ENCODE measurements at places on chromosomes 13 and 19. TPM values are rescaled to one million over a fixed set of nuclear protein-coding genes. Genes with fewer than 3 reads are reported as not detected.

Gene SLC25A42
- total RNA-seq, result 8.3 TPM

Gene BST2
- total RNA-seq, result 113 TPM

- no peaks in the 10 kb centered on the region for H3K27me3 ChIP-seq
- H3K27ac ChIP-seq, result no peak overlapping the region
- DNase-seq, result no peak
- no peak overlapping the region for H3K4me3 ChIP-seq
- H3K36me3 ChIP-seq, result no peaks in the 10 kb centered on the region
Measured at GRCh38 chr19:40524133-40524549, 52.5 kb upstream of the SHKBP1 start.

DNA sequence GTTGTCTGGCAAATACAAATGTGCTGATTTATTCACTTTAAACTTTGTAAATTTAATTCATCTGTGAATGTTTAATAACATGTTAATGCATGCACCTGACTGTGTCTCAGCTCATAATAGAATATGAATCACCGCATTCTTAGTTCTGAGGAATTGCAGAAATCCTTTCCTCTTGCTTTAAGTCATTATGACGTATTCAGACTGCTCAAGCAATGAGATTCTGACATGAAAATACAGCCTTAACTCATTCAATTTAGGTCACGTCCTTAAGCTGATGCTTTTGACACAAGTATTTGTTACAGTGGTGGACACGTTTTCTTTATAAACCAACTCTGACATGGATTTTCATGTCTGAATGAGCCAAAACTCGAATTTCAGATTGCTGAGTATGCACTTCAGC lies 541.0 kb upstream of the KLF12 start:
- DNase-seq, result no peak
- no peak overlapping the region for H3K4me3 ChIP-seq
- no peaks in the 10 kb centered on the region for H3K4me1 ChIP-seq
- no peak overlapping the region for H3K27ac ChIP-seq
- H3K27me3 ChIP-seq, result no peaks in the 10 kb centered on the region

- no peak overlapping the region for H3K27ac ChIP-seq
- H3K36me3 ChIP-seq, result peaks cover 4% of the 10 kb centered on the region
- no peaks in the 10 kb centered on the region for H3K4me1 ChIP-seq
- H3K27me3 ChIP-seq, result no peaks in the 10 kb centered on the region
- no peak overlapping the region for H3K4me3 ChIP-seq
- DNase-seq, result no peak
Measured at GRCh38 chr19:38139122-38139521, 84.9 kb downstream of the DPF1 start.

All from thoracic aorta (tissue), 2 donors.